ENCODE measurements at places on chromosomes 1 and 21.

DNA sequence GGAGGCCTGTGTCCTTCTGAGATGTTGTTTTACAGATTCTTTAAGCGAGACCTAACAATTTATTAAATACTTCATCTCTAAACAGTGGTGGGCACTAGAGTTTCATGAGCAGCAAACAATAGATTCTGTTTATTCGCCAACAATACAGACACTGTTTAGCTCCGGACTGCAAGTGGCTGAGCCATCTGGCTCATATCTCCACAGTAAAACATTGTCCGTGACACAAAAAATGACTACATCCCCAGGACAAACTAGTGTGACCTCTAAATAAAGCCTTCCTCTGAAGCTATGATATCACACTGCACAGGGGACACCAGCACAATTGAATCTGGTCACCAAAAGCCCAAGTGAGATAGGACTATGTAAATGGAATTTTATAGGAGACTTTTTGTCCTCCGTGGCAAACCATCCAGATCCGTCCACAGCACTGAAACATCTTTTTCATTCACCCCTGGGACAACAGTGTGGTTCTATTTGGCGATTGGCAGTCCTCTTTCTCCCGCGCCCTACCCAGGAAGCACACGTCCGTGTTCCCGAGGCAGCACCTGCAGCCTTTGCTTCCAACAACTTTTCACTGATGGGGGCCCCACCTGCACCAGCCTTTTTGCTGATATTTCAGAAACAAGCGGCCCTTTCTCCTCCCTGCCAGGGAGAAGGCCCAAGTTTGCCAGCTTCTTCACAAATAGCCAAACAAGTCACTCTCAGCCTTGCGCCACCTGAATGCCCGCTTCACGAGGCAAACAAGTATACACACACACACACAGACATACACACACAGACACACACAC, 47.4 kb downstream of the OLIG1 start:
- peaks cover 54% of the 10 kb centered on the region for H3K27me3 ChIP-seq
- no peaks in the 10 kb centered on the region for H3K36me3 ChIP-seq
- H3K27ac ChIP-seq = no peak overlapping the region
- no peak for DNase-seq
- no peak overlapping the region for H3K4me3 ChIP-seq
- no peaks in the 10 kb centered on the region for H3K4me1 ChIP-seq

GRCh38 chr1:197911857-197912696, 5.1 kb upstream of the LHX9 start:
- peaks cover 100% of the 10 kb centered on the region for H3K27me3 ChIP-seq
- H3K4me3 ChIP-seq = peak overlapping the region; percentile 25
- H3K27ac ChIP-seq = no peak overlapping the region
- peaks cover 19% of the 10 kb centered on the region for H3K4me1 ChIP-seq

DNA sequence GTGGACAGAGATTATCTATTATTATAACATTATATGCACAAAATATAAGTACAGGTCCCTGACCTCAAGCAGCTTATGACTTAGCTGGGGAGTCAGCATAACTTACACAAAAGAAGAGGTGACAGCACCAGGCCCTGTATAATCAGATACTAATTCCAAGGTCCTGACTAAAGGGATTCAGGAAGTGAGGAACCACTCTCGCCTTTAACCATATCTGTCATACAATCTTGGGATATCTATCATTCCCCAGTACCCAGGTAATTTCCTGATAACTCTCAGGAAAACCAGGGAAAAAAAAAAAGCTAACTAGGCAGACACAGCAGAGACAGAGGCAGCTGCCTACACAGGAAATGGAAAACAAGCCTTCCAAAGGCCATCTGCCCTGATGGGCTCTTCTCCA, 78.5 kb upstream of the CAMK1G start:
- H3K36me3 ChIP-seq = no peaks in the 10 kb centered on the region
- H3K27me3 ChIP-seq = no peaks in the 10 kb centered on the region
- H3K4me3 ChIP-seq = no peak overlapping the region
- H3K27ac ChIP-seq = no peak overlapping the region

- no peaks in the 10 kb centered on the region for H3K4me1 ChIP-seq
- no peak overlapping the region for H3K27ac ChIP-seq
- no peaks in the 10 kb centered on the region for H3K36me3 ChIP-seq
- no peaks in the 10 kb centered on the region for H3K27me3 ChIP-seq
- H3K4me3 ChIP-seq = no peak overlapping the region
These were observed 348.3 kb downstream of the BRINP3 start for GRCh38 chr1:190129366-190129765.

GRCh38 chr1:184170719-184171118, 119.2 kb downstream of the TSEN15 start:
- H3K27me3 ChIP-seq = no peaks in the 10 kb centered on the region
- no peaks in the 10 kb centered on the region for H3K36me3 ChIP-seq
- no peaks in the 10 kb centered on the region for H3K4me1 ChIP-seq
- H3K4me3 ChIP-seq = no peak overlapping the region
- H3K27ac ChIP-seq = no peak overlapping the region
- DNase-seq = no peak

- H3K4me3 ChIP-seq = no peak overlapping the region
- H3K27ac ChIP-seq = no peak overlapping the region
- H3K27me3 ChIP-seq = no peaks in the 10 kb centered on the region
- no peaks in the 10 kb centered on the region for H3K36me3 ChIP-seq
These were observed 7.3 kb downstream of the ARID4B start for GRCh38 chr1:235320521-235321179.

GRCh38 chr1:66282891-66283621, 250.9 kb upstream of the SGIP1 start:
- H3K36me3 ChIP-seq = no peaks in the 10 kb centered on the region
- peaks cover 15% of the 10 kb centered on the region for H3K4me1 ChIP-seq
- no peaks in the 10 kb centered on the region for H3K27me3 ChIP-seq
- H3K27ac ChIP-seq = peak overlapping the region; percentile 49
- no peak for DNase-seq

DNA sequence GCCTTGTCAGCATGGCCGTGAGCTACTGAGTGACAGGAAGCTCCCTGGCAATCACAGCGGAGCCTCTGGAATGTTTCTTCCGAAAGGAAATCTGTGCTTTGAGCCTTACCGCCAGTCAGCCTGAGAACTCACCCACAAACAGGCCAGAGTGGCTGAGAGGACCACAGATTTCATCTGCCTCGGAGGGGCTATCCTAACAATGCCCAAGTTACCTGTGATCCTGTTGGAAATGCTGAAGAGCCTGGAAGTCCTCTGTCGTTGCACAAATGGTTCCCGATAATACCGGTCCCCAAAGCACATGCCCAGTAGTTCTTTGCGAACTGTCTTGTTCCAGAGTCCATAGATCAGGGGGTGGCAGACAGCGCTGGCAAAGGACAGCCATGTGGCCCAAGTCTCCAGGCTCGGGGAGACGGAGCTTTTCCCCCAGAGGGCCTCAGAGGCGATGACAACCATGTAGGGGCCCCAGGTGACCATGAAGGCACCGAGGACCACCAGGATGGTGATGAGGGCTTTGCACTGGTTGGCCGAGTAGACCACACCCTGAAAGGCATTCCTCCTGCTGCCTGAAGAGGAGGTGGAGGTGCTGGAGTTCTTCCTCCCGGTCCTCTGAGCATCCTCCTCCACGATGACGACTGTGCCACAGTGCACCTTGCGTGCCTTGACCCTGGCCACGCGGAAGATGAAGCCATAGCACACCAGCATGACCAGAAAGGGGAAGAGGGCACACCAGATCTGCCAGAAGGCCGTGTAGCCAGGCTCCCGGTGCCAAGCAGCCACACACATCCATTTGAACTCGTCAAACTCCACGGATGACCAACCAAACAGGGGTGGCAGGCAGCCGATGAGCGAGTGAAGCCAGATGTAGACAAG, 40.2 kb downstream of the GPR161 start:
- no peaks in the 10 kb centered on the region for H3K36me3 ChIP-seq
- no peak overlapping the region for H3K27ac ChIP-seq
- no peaks in the 10 kb centered on the region for H3K27me3 ChIP-seq
- no peak for DNase-seq
- H3K4me1 ChIP-seq = peaks cover 10% of the 10 kb centered on the region
- no peak overlapping the region for H3K4me3 ChIP-seq

- no peak overlapping the region for H3K4me3 ChIP-seq
- no peak for DNase-seq
- H3K4me1 ChIP-seq = no peaks in the 10 kb centered on the region
- no peak overlapping the region for H3K27ac ChIP-seq
These were observed 306.6 kb downstream of the CTH start for GRCh38 chr1:70717656-70718055.

DNA sequence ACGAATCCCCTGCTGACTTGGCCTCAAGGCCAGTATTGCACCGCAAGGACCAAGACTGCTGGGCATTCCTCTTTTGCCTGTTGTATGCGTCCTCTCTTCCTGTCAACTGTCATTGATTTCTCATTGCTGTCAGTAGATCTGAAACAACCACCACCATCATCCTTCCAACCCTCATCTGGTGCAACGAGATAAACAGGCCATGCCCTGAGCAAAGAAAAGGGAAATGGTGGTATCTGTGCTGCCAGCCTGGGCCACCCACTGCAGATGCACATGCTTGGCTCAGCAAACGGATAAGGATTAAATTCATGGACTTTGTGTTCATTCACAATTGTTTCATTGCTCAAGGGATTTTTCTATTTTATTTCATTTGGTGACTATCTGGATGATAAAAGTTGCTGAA, 13.6 kb downstream of the OXCT2 start:
- no peaks in the 10 kb centered on the region for H3K27me3 ChIP-seq
- no peak overlapping the region for H3K4me3 ChIP-seq
- H3K4me1 ChIP-seq = no peaks in the 10 kb centered on the region
- H3K36me3 ChIP-seq = no peaks in the 10 kb centered on the region
- H3K27ac ChIP-seq = no peak overlapping the region

DNA sequence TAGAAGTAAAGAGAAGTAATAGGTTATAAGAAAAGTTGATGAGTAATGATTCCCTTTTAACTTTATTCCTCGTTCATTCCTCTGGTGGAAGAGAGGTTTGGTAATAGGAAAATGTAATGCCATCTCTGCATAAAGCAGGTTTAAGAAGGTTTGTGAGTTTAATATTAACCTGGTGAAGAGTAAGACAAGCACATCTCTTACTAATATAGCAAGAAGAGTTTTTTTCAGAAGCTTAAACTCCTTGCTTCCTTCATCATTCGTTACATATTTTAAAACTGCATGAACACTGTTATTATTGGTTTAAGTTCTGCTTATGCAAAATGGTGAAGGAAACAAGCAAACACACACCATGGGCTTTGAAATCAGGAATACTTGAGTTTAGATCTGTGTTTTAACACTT, 9.2 kb upstream of the PLA2G4A start:
- H3K27ac ChIP-seq = no peak overlapping the region
- no peak overlapping the region for H3K4me3 ChIP-seq
- H3K27me3 ChIP-seq = no peaks in the 10 kb centered on the region
- DNase-seq = no peak
- no peaks in the 10 kb centered on the region for H3K4me1 ChIP-seq

DNA sequence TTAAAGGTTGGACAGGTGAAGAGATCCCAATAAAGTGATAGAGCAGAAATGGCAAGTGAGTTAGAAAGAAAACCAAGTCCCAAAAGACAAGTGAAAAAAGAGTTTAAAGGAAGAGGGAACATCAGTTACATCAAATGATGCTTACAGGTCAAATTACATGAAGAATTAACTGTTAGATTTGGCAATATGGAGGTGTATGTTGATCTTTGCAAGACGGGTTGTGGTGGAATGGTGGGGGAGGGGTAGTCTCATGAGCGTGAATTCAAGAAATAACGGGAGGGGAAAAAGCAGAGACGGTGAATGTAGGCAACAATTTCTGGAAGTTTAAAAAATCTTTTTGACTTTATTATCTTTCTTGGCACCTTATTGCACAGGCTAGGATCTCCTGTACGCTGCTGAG, 76.6 kb downstream of the NTPCR start:
- no peak overlapping the region for H3K27ac ChIP-seq
- no peaks in the 10 kb centered on the region for H3K27me3 ChIP-seq
- DNase-seq = no peak
- no peak overlapping the region for H3K4me3 ChIP-seq
- no peaks in the 10 kb centered on the region for H3K4me1 ChIP-seq
- H3K36me3 ChIP-seq = no peaks in the 10 kb centered on the region

GRCh38 chr1:234065794-234066447, 161.4 kb downstream of the SLC35F3 start:
- H3K27ac ChIP-seq = no peak overlapping the region
- peak; percentile 67 for DNase-seq
- no peaks in the 10 kb centered on the region for H3K36me3 ChIP-seq
- peaks cover 3% of the 10 kb centered on the region for H3K27me3 ChIP-seq
- no peaks in the 10 kb centered on the region for H3K4me1 ChIP-seq
- H3K4me3 ChIP-seq = no peak overlapping the region

DNA sequence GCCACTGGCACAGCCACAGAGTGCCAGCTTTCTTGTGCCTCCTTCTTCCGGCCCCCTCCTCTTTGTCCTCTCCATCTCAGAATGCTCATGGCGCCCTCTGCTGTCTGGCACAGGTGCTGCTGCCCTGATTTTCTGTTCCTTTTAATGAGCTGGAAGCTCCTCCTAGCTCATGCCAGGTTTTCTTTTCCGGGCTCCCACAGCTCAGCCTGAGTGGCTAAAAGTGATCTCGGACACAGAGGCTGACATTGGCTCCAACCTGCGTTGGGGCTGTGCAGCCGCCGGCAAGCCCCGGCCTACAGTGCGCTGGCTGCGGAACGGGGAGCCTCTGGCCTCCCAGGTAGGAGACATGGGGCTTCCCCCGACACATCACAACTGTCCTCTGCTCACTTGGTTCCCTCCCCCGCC, 18.7 kb downstream of the CNTN2 start:
- H3K27me3 ChIP-seq = no peaks in the 10 kb centered on the region
- H3K4me1 ChIP-seq = peaks cover 6% of the 10 kb centered on the region
- no peak overlapping the region for H3K4me3 ChIP-seq
- no peaks in the 10 kb centered on the region for H3K36me3 ChIP-seq
- no peak overlapping the region for H3K27ac ChIP-seq

GRCh38 chr1:108149796-108150467, 50.2 kb downstream of the SLC25A24 start:
- H3K27ac ChIP-seq = no peak overlapping the region
- no peaks in the 10 kb centered on the region for H3K36me3 ChIP-seq
- no peaks in the 10 kb centered on the region for H3K4me1 ChIP-seq
- no peaks in the 10 kb centered on the region for H3K27me3 ChIP-seq
- no peak overlapping the region for H3K4me3 ChIP-seq
- no peak for DNase-seq

GRCh38 chr1:28789816-28790215, 22.2 kb upstream of the OPRD1 start:
- no peaks in the 10 kb centered on the region for H3K27me3 ChIP-seq
- DNase-seq = no peak
- no peaks in the 10 kb centered on the region for H3K36me3 ChIP-seq
- no peak overlapping the region for H3K4me3 ChIP-seq

GRCh38 chr1:28062806-28063205, 25.6 kb downstream of the EYA3 start:
- no peaks in the 10 kb centered on the region for H3K27me3 ChIP-seq
- no peak overlapping the region for H3K4me3 ChIP-seq
- no peak overlapping the region for H3K27ac ChIP-seq
- H3K36me3 ChIP-seq = no peaks in the 10 kb centered on the region
- DNase-seq = no peak
- H3K4me1 ChIP-seq = peaks cover 21% of the 10 kb centered on the region

- H3K27me3 ChIP-seq = no peaks in the 10 kb centered on the region
- no peaks in the 10 kb centered on the region for H3K36me3 ChIP-seq
- H3K27ac ChIP-seq = peak overlapping the region; percentile 63
- no peak for DNase-seq
These were observed 17.6 kb downstream of the RIT1 start for GRCh38 chr1:155893389-155894142.
